Stimulated activated CD8-positive, alpha-beta memory T cell treated with anti-CD3 and anti-CD28 coated beads, Interleukin-7, amount 100 ng/mL, for 24 hours (primary cell): ENCODE measurements at places on chromosomes 11 and 22.

- peak; percentile 30 for DNase-seq
These were observed 8.6 kb upstream of the APOBEC3B start for GRCh38 chr22:38973289-38974169.

- DNase-seq, result no peak
These were observed 70.5 kb downstream of the KCNC1 start for GRCh38 chr11:17805043-17805442.

DNA sequence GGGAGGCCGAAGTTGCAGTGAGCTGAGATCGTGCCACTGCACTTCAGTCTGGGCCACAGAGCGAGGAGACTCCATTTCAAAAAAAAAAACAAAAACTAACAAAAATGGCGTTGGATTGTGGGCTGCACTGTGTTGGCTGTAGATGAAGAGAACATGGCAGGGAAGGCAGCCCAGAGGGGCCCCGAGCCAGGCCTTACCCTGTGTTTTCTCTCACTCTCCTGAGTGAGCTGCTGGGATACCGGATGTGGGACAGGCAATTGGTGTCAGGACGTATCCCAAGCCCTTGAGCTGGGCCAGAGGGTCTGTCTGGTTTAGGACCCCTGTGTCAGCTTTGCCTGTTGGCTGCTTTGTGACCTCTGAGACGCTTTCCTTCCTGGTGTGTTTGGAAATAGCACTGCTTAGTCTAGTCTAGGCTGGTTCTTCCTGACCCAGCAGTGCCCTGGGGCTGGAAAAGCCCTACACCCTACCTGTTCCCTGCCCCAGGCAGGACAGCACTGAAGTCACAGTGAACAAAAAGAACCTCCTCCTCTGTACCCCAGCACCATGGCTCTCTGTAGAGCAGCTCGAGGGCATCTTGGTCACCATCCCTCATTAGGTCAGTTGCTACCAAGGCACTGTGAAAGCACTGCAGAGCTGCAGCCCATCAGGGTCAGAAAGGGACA, 17.8 kb downstream of the CHADL start:
- no peak for DNase-seq

DNA sequence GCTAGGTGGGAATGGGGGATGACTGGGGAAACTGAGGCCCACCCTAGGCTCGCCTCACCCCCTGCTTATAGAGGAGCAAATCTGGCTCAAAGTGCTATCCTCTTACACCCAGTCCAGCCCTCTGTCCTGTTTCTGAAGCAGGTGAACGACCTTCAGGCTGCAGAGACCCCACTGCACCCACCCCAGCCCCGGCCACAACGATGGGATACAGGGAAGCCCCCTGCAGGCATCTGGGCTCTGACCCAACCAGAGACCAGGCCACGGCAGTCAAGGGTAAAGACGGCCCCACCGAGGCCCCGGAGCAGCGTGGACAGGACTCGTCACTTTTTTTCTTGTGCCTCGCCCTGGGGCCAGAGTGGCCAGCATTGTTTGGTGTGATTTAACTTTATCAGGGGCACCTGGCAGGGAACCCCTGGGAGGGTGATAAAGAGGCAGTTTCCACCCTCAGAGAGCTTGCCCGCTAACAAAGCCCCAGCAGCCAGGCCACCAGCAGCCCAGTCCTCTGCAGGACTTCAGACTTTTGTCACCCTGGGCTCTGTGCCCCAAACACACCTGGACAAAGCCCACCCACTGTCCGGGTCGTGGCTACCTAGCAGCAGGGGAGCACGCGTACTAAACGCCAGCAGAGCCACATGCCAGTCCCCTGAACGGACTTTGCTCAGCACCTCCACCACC, 612.6 kb downstream of the TBC1D22A start:
- DNase-seq, result no peak

DNA sequence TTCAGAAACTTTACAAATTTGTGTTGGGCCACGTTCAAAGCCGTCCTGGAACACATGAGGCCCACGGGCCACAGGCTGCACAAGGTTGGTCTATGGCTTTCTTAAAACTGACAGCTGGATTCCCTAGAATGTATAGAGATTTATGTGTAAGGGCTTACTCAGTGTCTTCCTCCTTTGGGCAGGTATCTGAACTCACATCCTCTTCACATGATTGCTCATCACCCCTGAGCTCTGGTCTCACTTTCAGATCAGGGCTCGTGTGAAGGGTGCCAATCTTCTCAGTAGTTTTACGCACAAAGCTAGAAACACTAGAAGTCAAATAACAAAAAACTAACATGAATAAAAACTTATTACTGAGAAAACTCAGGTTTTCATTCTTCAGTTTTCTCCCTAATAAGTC, 27.1 kb downstream of the HPS5 start:
- no peak for DNase-seq

DNA sequence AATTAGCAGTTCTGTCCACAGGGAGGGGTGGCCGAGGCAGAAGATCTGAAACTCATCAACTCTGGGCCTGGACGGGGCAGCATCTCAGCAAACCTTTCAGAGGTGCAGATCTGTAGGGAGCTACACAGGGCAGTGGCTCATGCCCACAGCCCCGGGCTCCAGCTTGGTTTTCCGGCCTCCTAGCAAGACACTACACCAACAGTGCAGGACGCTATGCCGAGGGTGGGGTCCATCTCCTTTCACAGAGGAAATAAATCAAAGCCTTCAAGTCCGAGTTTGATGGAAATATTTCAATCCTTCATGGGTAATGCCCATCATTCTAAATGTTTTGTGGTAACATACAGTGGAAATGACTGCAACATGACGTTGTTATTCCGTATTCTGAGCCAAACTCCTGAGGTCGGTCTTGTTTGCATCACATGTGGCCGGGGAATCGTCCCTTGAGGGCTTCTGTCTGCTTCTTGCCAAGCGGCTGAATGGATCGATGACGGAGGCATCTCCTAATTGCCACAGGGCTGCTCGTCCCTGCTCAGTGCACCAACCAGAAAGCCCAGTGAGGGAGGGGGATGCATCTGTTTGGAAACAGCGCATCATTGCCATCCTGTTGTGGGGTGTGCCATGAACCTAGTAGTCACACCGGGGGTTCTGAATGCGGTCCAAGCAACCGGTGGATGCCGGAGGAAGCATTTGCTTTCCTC, 30.0 kb downstream of the LINC01488 start:
- no peak for DNase-seq

DNA sequence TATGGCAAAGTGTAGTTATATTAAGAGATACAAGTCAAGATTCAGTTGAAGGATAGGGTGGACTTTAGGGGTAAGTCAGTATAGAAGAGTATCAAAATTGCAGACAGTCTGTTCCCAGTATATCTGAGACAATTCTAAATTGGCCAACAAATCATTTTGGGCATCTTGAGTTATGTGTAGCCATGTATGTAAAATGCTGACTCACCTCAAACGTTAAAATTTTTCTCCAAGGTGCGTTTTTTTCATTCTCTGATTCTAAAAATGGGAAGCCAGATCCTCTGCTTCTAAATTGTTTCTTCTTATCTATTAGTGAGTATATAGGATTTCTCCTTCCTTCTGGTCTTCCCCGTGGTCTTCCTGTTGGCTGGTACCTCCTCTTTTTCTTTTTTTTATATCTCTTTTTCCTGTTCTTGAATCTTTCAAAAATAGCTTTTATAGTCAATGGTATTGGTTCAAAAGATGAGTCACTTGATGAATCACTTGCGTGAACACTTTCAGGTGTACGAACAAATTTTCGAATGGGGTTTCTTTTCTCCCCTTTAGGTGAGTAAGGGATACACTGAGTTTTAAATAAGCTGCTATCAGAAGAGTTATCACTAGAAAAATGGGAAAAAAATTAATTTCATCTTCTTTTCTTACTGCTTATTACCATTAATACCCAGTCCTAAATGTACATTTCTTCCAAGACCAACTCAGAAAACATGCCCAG, 3.2 kb downstream of the TAF1D start:
- no peak for DNase-seq

- no peak for DNase-seq
These were observed 390.1 kb downstream of the CTTN start for GRCh38 chr11:70788248-70789022.

DNA sequence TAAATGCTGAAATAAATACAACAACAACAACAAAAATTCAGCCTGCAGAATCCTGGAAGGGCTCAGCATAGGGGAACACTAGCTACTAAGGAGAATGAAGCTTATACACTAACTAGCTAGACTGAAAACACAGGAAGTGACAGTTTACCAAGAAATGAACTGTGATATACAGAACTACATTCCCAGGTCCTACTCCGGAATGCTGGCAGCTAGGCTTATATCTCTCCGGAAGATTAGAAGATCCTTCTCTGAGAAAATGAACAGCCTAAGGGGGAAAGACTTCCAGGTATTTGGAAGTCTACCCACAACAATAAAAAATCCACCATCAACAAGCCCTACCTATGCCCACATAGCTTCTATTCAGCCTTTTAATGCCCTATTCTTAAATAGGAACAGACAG, 31.0 kb downstream of the CCDC34 start:
- no peak for DNase-seq

GRCh38 chr11:41720761-41721160, 261.3 kb upstream of the LRRC4C start:
- DNase-seq, result no peak

DNA sequence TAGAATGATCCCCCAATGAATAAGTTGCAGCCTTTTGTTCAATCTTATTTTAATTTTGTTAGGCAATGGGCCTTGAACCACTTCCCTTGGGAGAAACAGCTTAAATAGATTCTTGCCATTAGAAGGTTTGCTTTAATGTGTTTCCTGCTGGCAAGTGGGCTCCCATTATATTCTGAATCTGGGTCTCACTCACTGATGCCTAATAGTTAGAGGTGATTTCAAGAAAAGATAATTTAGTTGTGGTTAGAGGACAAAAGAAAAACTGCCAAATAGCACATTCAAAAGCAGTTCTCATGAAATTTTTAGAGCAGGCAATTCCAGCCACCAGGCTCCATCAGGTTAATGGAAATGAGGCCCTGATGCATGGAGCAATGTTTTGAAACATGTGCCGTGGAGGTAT, 362.6 kb upstream of the CHORDC1 start:
- no peak for DNase-seq

- DNase-seq, result no peak
These were observed 9.3 kb downstream of the ATP5MGL start for GRCh38 chr22:42630901-42631602.

- no peak for DNase-seq
These were observed 47.4 kb upstream of the OR4B1 start for GRCh38 chr11:48169259-48169658.

GRCh38 chr11:19200410-19201201, 1.2 kb downstream of the CSRP3 start:
- no peak for DNase-seq

- peak; percentile 46 for DNase-seq
These were observed 616 bp downstream of the BTBD10 start for GRCh38 chr11:13462311-13462900.

DNA sequence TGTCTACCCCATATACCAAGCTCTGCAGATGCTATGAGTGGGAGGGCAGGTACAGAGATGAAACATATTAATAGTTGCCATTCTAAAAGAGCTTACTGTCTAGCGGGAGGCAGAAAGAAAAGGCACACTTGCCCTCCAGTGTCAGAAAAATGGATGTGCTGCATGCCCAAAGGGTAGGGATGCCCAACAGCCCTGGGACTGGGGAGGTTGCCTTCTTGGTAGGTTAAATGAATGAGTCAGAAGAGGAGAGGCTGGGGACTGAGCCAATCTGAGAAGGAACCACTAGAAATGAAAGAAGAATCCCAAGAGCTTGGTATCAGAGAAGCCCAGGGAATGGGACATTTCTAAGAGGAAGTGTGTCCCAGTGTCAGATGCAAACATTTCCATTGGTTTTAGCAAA, 1.2 kb downstream of the BIRC3 start:
- no peak for DNase-seq

DNA sequence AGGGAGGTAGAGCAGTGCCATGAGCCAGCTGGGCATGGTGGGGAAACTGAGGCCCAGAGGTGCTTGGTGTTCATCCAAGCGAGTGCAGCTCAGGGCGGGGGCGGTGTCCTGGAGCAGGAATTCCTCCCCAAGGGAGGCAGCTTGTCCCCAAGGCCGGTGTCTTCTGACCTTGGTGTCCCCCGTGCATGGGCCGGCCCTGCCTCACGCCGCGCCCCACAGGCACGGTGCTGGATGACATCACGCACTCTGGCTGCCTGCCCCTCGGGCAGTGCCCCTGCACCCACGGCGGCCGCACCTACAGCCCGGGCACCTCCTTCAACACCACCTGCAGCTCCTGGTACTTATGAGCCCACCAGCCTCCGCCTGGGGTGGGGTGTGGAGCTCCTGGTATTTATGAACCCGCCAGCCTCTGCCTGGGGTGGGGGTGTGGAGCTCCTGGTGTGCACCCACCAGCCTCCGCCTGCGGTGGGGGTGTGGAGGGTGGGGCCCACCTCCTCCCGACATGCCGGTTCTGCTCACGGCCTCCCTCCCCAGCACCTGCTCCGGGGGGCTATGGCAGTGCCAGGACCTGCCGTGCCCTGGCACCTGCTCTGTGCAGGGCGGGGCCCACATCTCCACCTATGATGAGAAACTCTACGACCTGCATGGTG, 6.7 kb downstream of the MUC5B start:
- no peak for DNase-seq

DNA sequence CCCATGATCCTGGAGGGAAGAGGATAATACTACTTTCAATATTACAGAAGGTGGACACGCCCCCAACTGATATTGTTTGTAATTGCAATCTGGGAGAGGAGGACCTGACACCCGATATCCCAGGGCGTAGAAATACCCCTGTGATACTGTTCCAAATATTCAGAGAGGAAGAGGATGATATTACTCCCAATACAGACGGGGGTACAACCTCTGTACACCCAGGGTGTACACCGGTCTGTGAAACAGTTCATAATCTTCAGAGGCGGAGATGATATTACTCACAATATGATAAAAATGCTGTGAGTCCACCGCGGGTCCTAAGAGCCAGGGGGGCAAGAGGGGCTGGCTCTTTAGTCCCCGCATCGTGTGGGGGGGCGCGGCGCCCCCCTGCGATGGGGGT, 57.2 kb upstream of the ALDH3B2 start:
- no peak for DNase-seq

- DNase-seq, result no peak
These were observed 11.5 kb upstream of the MUC15 start for GRCh38 chr11:26583550-26583949.

DNA sequence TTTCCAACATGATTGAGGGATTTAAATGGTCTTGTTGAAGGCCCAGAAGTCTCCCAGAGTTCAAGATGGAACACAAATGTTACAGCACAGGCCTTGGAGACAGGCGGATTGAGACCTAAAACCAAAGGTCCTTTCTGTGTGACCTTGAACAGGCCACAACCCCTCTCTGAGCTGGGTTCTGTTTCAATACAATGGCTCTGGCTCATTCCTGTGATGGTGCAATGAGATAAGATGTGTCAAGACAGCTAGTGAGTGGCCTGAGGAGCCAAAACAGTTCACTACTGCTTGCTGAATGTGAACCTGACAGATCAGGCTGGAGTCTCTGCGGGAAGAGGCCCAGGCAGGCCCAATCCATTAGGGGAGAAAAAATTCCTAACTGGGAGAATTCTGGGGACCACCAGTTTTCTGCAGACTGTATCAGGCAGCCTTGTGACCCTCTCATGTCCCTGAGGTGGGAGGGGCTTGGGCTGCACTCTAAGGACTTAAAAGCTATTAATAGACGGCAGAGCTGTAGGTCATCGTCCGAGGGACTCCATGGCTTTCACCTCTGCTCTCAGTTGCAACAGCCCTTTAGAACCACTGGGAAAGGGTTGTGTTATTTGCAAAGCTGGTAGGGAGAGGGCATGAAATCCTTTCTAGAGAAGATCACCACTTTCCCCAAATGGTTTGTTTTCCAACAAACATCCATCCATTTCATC, 126.1 kb upstream of the TEAD1 start:
- DNase-seq, result no peak
